ENCODE measurements at places on chromosomes 12 and 14. TPM values are rescaled to one million over a fixed set of nuclear protein-coding genes. Genes with fewer than 3 reads are reported as not detected.

GRCh38 chr12:65081496-65081895 is 39.6 kb downstream of the WIF1 start:
- no peak overlapping the region for H3K4me3 ChIP-seq
- H3K4me1 ChIP-seq, result no peaks in the 10 kb centered on the region
- H3K27ac ChIP-seq, result no peak overlapping the region
- H3K27me3 ChIP-seq, result peaks cover 44% of the 10 kb centered on the region
- DNase-seq, result no peak

DNA sequence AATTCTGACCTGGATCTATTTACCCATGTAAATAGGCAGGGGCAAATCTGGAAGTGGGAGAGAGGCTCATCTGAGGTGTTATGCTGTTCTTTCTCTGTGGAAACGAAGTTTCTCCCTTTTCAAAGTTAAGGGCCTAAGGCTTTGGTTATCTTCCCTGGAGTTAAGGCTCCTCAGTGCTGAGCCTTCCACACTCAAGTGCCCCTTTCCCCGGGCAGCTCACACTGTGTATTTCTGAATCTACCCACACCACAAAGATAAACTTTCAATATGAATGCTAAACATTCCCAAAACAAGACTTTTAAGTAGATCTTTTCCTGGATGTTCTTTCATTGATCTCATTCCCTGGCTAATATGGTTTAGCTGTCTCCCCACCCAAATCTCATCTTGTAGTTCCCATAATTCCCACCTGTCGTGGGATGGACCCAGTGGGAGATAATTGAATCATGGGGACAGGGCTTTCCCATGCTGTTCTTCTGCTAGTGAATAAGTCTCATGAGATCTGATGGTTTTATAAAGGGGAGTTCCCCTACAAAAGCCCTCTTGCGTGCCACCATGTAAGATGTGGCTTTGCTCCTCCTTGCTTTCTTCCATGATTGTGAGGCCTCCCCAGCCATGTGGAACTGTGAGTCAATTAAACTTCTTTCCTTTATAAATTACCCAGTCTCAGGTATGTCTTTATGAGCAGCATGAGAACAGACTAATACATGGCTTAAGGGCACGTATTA is 251.1 kb downstream of the NAV3 start:
- H3K27ac ChIP-seq, result peak overlapping the region; percentile 43
- no peak for DNase-seq
- peaks cover 2% of the 10 kb centered on the region for H3K4me1 ChIP-seq

- no peaks in the 10 kb centered on the region for H3K36me3 ChIP-seq
- peaks cover 7% of the 10 kb centered on the region for H3K4me1 ChIP-seq
- H3K27ac ChIP-seq, result no peak overlapping the region
- no peak overlapping the region for H3K4me3 ChIP-seq
- H3K27me3 ChIP-seq, result peaks cover 18% of the 10 kb centered on the region
Observed at GRCh38 chr14:20719777-20720176, 25.9 kb upstream of the EDDM3A start.

- DNase-seq, result no peak
- H3K4me1 ChIP-seq, result no peaks in the 10 kb centered on the region
- H3K27me3 ChIP-seq, result no peaks in the 10 kb centered on the region
- no peak overlapping the region for H3K27ac ChIP-seq
Observed at GRCh38 chr12:90575995-90576394, 379.0 kb downstream of the CCER1 start.

DNA sequence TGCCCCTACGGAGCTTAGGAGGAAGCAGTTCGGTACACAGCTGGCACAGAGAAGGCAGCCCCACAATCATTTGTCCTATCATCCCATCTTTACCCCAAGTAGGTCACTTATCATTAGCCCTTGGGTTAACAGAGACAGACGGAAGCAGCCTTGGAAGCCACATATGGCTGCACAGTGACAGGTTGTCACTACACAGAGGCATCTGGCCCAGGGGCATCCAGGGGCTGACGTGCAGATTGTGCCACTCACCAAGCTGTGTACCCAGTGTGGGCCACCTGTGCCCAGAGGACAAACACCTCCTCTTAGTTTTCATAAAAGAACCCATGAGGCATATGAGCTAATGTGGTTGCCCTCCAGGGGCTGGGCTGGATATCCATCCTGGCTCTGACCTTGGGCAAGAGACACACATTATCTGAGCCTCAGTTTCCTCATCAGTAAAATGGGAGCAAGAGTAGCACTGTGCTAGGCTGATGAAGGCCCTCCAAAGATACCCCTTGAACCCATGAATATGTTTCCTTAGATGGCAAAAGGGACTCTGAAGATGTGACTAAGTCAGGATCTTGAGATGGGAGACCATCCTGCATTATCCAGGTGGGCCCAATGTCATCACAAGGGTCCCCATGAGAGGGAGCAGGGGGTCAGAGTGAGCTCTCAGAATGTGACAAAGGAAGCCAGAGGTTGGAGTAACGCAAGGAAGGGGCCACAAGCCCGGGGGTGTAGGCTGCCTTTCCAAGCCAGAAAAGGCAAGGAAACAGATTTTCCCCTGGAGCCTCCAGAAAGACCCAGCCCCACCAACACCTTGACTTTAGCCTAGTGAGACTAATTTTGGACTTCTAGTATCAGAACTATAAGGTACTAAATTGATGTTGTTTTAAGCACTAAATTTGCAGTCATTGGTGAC is 64.6 kb downstream of the C14orf132 start:
- H3K27ac ChIP-seq, result no peak overlapping the region
- H3K4me3 ChIP-seq, result no peak overlapping the region
- DNase-seq, result no peak
- H3K4me1 ChIP-seq, result peaks cover 19% of the 10 kb centered on the region
- peaks cover 21% of the 10 kb centered on the region for H3K27me3 ChIP-seq

GRCh38 chr12:56628671-56629458 is 1.3 kb downstream of the BAZ2A start:
- no peaks in the 10 kb centered on the region for H3K27me3 ChIP-seq
- no peaks in the 10 kb centered on the region for H3K36me3 ChIP-seq
- peaks cover 59% of the 10 kb centered on the region for H3K4me1 ChIP-seq
- DNase-seq, result no peak
- H3K27ac ChIP-seq, result peak overlapping the region; percentile 97

Gene HAL
- 0.92 TPM for total RNA-seq

Gene KCTD10
- total RNA-seq, result 57.2 TPM

Gene JAG2
- total RNA-seq, result 16.8 TPM

Data from chondrocyte (in vitro differentiated cells).